ENCODE measurements at places on chromosomes 4 and X. TPM values are rescaled to one million over a fixed set of nuclear protein-coding genes. Genes with fewer than 3 reads are reported as not detected.

Gene NDST4
- total RNA-seq: not detected

Gene IL2
- total RNA-seq: not detected

Gene EVC2
- 8.2 TPM for total RNA-seq

Gene MAGEC3
- not detected for total RNA-seq

Gene FATE1
- total RNA-seq: not detected

Gene VCX
- not detected for total RNA-seq

Gene CABS1
- total RNA-seq: not detected

Gene TLR1
- total RNA-seq: 0.78 TPM

All from nasal cavity respiratory epithelium epithelial cell of viscerocranial mucosa (primary cell).